ENCODE measurements at places on chromosomes 2 and 18.

DNA sequence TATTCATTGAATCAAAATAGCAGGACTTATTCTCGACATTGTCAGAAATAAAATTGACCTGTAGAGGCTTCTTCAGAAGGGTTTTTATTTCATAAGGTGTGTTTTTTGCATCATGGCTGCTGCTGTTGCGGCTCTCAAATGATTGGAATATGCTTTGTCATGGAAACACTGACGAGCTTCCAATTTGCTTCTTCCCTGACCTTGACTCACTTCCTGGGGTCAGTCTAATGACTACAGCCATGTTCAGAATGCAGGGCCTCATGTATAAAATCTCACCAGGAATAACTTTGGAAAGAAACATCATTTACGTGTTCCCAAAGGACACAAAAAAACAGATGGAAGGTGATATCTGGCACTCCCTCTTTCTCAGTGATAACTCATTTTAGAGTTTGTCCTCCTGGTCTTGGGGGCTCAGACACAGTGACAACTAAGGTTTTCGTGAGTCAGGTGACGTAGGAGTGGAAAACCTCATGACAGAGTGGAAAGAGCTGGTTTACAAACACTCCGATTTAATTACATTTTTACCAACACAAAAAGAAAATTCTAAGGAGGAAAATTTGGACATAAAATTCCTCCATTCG, 467.0 kb upstream of the RAB12 start:
- DNase-seq, result no peak

- DNase-seq, result no peak
These were observed 43.3 kb downstream of the PLEKHB2 start for GRCh38 chr2:131148426-131148825.

- DNase-seq, result no peak
These were observed 62.4 kb upstream of the ACVR1 start for GRCh38 chr2:157938556-157938955.

DNA sequence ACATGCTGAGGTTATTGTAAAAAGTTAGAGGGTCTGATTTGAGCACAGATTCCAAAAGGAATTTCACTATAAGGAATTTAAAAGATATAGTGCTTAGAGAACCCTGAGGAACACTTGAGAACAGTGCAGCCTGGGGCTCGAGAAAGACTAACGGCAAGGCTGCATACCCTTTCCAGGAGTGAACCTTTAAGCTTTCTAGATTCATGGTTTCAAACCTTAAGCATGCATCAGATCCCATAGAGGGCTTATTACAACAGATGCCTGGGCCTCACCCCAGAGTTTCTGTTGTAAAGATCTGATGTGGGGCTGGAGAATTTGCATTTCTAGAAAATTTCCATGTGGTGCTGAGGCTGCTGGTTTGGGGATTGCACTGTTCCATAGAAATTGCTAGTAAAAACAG, 90.5 kb upstream of the IL1R2 start:
- DNase-seq, result no peak

GRCh38 chr2:97770445-97770844, 57.1 kb downstream of the ZAP70 start:
- DNase-seq, result no peak

DNA sequence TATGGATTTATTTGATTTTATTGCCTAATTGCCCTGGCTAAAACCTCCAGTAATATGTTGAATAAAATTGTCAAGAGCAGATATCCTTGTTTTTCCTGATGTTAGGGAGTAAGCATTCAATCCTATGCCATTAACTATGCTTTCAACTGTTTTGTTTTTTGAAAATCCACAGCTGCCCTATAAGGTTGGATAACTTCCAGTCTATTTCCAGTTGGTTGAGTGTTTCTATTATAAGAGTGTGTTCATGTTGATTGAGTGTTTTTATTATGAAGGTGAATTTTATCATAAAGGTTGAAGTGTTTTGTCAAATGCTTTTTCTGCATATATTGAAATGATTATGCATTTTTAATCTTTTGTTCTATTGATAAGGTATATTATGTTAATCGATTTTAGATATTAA, 149.9 kb upstream of the SCN7A start:
- DNase-seq, result no peak

- DNase-seq, result no peak
These were observed 9.6 kb downstream of the HOXD8 start for GRCh38 chr2:176138923-176139660.

DNA sequence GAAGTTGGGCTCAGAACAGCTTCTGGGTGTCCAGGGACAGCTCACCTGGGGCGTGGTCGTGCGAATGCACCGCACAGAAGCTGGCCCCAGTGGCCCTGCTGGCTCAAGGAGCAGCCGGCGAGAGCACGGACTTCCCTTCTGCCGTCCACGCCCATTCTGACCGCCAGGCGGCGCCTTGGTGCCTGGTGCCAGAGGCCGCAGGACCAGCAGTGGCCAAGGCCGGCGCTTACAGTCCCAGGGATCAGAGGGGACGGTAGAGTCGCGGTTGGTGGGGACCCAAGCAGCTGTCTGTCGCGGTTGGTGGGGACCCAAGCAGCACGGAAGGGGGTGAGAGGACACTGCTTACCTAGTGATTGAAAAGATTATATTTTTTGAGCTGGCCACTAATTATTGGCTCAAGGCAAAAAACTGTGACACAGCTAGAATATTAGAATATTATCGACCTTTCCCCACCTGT, 25.7 kb downstream of the NPPC start:
- peak; percentile 83 for DNase-seq

DNA sequence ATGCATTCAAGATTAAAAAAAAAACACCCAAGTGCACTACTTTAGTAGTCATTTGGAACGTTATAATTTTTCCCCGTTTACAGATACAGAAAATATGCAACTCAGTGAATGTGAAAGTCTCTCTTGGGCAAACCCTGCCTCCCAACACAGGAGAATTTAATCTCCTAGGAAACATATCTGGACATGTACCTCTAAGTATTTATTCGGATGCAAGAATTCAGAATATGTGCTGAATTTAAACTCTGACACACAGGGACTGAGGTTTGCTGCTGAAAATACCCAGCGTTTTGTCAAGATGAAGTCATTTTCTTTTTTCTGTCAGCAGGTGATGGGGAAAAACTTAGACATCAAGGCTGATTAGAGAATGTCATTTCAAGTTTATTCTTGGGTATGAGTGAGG, 105.4 kb downstream of the ACKR3 start:
- DNase-seq, result no peak

DNA sequence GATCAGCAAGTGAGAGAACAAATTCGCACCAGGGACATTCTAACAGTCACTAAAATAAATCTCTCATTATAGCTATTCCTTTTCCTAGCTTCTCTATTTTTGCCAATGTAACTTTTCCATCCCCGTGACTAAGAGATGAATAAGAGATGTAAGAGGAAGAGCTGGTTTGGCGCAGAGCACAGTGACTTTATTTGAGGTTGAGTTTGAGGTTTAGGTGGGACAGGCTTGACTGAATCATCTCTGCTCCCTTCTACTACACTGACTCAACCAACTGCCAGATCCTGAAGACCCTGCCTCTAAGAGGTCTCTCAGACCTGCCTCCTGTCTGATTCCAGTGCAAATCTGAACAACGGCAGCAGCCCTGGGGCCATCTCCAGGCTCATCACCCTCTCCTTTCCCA, 28.0 kb downstream of the RFX8 start:
- no peak for DNase-seq

DNA sequence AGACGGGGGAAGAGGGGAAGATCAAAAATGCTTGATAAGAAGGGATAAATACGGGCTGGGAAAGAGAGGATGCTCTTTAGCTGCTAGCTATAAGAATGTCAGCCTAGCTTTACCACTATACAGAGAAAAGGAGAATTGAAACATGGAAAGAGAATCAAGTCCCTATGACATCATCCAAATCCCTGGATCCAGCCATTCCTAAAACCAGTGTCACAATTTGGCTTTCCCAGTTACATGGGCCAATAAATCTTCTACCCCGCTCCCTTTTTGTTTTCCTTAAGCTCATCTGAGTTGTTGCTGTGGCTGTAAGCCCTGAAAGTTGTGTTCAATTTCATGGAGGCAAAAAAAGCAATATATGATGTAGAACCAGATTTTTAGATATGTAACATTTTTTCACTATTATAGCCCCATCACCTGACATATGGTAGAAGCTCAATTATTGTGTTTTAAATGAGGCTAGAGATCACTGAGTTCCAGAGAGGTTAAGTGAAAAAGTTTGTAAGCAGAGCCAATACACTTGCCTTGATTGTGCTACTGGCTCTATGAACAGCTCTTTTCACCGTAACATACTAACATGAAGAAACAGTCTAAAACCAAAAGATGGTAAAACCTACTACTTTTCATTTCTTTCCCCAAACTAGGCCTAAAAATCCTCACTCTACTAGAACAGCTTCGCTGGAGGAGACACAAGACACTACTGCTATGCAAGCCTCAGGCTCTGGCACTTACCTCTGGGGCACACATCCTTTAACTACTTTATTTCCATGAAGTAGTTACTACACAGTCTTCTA, 4.3 kb downstream of the HNRNPLL start:
- no peak for DNase-seq

- no peak for DNase-seq
These were observed 139.9 kb upstream of the PIEZO2 start for GRCh38 chr18:11289248-11289647.

GRCh38 chr18:58958628-58959027, 94.0 kb downstream of the ZNF532 start:
- no peak for DNase-seq

DNA sequence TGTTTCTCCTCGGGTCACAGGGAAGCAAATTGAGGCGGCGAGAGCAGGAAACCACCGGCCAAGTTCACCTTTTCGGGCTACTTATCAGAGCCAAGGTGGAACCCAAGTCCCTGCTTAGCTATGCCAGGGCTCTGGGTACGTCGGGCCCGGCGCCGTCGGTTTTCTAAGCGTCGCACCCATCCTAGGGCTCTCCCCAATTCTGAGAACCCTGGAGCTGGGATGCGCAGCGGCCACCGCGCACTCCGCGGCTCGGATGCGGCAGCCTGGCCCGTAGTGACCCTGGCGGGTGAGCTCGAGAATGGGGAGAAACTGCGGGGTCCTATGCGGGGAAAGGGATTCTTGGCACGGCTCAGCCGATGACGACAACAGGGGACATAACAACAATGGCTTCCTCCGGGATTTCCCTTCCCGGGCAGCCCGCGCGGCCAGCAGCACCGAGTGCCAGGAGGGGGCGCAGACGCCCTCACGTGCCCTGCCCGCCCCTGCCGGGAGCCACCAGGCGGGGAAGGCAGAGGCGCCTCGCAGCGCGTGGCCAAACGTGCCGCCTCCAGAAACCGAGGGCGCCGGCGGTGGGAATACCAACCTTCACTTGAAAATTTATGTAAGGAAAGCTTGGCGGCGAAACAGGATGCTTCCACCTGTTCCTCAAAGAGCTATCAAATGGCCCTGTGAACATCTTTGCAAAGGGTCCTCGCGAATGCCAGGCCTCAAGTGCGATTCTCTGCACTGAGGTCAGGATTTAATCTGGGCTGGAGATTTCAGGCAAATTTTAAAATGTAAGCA, 2.1 kb upstream of the SLC30A3 start:
- DNase-seq, result peak; percentile 55

DNA sequence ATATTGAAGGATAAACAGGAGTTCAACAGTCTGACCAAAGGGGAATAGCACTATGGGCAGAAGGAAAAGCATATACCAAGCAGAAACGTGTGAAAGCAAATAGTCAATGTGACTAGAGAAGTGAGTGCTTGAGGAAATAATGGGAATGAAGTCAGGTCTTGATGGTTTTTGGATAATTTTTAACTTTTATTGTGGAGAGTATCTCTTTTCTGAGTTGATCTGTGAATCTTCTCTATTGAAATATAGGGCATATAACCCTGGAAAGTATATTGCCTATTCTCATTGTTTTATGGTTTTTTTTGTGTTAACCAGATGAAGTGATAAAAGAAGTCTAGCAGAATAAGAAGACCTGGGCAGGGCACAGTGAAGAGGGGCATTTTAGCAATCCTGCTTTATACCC, 16.4 kb upstream of the FABP1 start:
- DNase-seq, result no peak

DNA sequence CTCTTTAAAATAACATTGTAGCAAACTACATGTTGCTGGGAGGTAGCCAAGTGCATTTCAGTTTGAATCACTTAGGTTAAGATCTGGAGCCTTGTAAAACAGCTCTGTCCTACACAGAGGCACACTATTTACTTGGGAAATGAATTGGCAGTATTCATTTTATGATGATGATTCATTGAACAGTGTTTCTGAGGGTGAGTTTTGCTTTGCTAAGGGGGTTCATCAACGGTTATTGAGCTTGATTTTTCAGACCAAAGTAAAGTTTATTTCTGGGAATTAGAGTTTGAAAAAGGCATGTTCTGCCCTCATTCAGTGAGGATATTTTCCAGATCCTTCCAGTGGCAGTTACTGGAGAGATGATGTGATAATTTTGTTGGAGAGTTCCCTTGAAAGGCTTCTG, 55.6 kb downstream of the CCDC85A start:
- DNase-seq, result no peak

GRCh38 chr2:157261199-157261782, 3.8 kb downstream of the GALNT5 start:
- peak; percentile 46 for DNase-seq

Data from liver (tissue), 10 donors.